ENCODE measurements at places on chromosomes 11 and 22.

- H3K27me3 ChIP-seq = no peaks in the 10 kb centered on the region
- no peak for DNase-seq
- no peaks in the 10 kb centered on the region for H3K4me1 ChIP-seq
- no peak overlapping the region for H3K4me3 ChIP-seq
These were observed 16.8 kb upstream of the CUL5 start for GRCh38 chr11:107991868-107992414.

DNA sequence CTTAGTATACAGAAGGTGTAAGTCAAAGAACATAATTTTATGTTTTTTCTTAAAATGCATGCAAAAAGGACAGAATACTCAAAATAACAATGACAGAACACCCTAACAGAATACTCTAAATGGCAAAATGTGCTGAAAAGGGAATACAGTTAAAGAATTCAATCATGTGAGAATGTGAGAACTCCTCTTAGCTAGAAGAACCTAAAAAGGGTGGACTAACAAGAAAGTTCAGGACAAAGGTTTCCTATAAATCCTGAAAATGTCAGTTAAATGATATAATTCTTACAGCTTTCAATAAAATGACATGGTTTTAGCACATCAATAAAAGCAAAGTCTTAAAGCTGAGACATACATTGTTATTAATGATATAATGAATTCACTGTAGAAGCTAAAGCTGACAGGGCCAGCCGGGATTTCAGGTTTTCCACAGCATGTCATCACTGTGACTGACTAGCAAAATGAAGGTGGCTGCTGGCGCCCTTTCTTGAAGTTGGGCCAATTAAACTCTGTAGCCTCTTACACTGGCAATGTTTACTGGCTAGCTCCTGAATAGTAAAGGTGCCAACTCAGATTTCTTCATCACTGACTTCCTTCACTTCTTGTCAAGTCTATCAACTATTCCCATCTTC is 244.4 kb downstream of the TTC28 start:
- no peaks in the 10 kb centered on the region for H3K36me3 ChIP-seq
- peaks cover 9% of the 10 kb centered on the region for H3K4me1 ChIP-seq
- DNase-seq = peak; percentile 75

DNA sequence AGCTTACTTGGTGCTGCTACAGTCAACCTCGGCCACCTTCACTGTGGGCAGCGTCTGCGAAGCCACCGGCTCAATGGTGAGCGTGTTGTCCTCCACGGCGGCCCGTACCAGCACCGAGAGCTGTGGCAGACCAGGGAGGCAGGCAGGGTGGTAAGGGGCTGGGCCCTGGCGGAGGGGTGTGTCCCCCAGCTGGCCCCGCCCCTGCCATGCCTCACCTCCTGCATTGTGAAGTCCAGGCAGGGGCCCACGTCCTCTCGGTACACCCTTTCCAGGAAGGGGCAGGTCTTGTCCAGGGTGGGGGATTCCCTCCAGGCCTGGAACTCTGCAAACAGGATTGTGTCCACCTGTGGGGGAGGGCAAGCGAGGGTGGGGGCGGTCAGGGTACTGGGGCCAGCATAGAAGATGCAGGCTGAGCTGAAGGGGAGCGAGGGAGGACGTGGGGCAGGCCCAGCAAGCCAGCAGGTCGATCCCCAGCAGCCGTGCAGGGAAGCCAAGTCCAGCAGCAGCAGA is 12.8 kb downstream of the RAB3IL1 start:
- H3K27ac ChIP-seq = peak overlapping the region; percentile 55
- H3K4me1 ChIP-seq = no peaks in the 10 kb centered on the region
- H3K4me3 ChIP-seq = peak overlapping the region; percentile 32
- no peaks in the 10 kb centered on the region for H3K36me3 ChIP-seq

GRCh38 chr22:50490531-50491308 is 4.1 kb downstream of the MIOX start:
- H3K36me3 ChIP-seq = no peaks in the 10 kb centered on the region
- H3K4me1 ChIP-seq = no peaks in the 10 kb centered on the region
- DNase-seq = no peak

DNA sequence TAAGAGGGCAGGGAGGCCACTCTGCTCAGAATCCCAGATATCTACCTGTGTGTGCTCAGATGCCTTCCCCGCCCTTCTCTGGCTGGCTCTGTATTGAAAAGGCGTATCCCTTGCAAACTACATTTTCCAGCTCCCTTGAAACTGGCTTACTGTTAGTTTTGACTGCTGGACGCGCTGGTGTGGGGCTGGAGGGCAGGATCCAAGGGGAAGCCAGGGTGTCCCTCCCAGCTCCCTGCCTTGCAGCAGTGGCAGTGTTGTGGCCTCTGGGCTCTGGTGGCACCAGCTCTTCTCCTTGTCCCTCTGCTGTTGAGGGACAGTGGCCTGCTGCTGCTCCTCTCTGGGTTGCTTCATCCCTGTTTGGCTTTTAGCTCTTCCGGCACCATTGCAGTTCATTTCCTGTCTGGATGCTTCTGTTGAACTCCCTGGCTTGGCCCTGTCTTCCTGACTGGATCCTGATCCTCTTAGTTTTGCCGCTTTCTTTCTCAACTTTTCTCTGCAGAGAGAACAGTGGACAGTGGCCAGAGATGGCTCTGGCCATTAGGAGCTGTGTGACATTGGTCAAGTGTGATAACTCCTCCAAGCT is 107.1 kb upstream of the PARVA start:
- H3K4me1 ChIP-seq = no peaks in the 10 kb centered on the region
- H3K27me3 ChIP-seq = no peaks in the 10 kb centered on the region
- peak overlapping the region; percentile 81 for H3K27ac ChIP-seq

GRCh38 chr11:66465373-66466224 is 1.1 kb upstream of the PELI3 start:
- no peak for DNase-seq
- H3K4me1 ChIP-seq = no peaks in the 10 kb centered on the region
- no peaks in the 10 kb centered on the region for H3K27me3 ChIP-seq
- H3K4me3 ChIP-seq = peak overlapping the region; percentile 81
- peak overlapping the region; percentile 76 for H3K27ac ChIP-seq

DNA sequence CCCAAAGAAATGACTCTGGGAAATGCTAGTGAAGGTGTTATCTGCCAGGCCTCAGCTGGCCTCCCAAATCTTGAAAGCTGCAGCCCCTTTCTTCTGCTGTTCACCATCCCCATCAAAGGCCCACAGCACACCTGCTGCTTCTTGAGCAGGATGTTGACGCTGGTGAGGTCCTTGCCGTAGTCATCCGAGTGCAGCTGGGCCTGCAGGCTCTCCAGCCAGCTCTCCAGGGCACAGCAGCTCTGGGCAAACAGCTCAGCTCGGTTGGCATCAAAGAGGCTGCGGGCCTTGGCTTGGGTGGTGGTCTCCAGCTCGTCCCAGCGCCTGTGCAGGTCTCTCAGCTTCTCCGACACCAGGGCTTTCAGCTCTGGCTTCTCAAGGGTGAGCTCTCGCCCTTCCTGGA is 18.5 kb upstream of the RBM4B start:
- H3K4me1 ChIP-seq = no peaks in the 10 kb centered on the region
- DNase-seq = no peak
- no peak overlapping the region for H3K27ac ChIP-seq
- no peaks in the 10 kb centered on the region for H3K36me3 ChIP-seq
- no peaks in the 10 kb centered on the region for H3K27me3 ChIP-seq

GRCh38 chr22:18999008-18999407 is 62.9 kb upstream of the PRODH start:
- DNase-seq = no peak
- H3K36me3 ChIP-seq = no peaks in the 10 kb centered on the region
- H3K27ac ChIP-seq = no peak overlapping the region
- no peak overlapping the region for H3K4me3 ChIP-seq

- no peaks in the 10 kb centered on the region for H3K27me3 ChIP-seq
- H3K27ac ChIP-seq = peak overlapping the region; percentile 98
- no peak overlapping the region for H3K4me3 ChIP-seq
- no peaks in the 10 kb centered on the region for H3K4me1 ChIP-seq
These were observed 31.8 kb downstream of the TXN2 start for GRCh38 chr22:36449596-36450175.

GRCh38 chr22:46213052-46213451 is 37.0 kb downstream of the CDPF1 start:
- no peak overlapping the region for H3K27ac ChIP-seq
- H3K4me1 ChIP-seq = no peaks in the 10 kb centered on the region
- H3K36me3 ChIP-seq = no peaks in the 10 kb centered on the region
- H3K4me3 ChIP-seq = no peak overlapping the region
- H3K27me3 ChIP-seq = no peaks in the 10 kb centered on the region

DNA sequence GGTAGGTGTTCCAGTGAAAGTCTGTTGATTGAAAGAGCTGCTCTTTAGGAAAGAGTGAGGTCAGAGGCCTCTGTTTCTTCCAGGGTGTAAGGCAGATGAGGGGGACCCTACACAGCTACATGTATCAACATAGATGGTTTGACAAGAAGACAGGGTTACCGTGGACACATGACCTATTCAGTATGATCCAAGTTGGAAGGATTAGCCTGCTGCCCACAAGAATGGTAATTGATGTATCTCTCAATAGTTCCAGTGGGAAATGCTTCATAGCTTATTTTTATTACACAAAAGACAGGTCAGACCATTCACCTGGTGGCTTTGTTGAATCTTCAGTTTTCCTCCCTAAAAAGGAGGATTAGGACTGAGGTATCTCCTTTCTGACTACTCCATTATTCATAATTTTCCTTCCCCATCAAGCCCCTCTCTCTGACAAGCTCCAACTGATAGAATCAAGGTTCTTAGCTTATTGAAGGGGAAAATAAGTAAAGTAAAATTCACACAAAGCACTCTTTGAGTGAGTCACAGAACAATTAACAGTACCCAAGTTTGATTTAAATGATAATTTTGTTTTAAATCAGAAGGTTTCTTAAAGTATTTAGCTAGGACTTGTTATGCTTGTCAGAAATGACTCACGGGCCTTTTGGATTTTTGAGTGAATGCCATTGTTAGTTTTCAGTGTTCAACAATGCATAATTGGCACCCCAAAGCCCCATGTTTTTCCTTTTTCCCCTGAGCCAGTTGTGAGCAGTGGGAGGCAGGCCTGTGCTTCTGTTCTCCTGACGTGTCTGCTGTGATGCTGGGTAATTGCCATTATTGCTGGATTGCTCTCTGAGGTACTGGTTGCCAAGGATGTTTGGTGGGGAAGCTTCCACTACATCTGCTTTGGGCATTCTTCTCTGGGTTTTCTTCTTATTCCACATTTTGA is 373.2 kb downstream of the DDX10 start:
- H3K27me3 ChIP-seq = no peaks in the 10 kb centered on the region
- no peaks in the 10 kb centered on the region for H3K4me1 ChIP-seq
- no peaks in the 10 kb centered on the region for H3K36me3 ChIP-seq
- peak; percentile 58 for DNase-seq

- no peak overlapping the region for H3K27ac ChIP-seq
- H3K27me3 ChIP-seq = no peaks in the 10 kb centered on the region
- no peak for DNase-seq
- no peaks in the 10 kb centered on the region for H3K36me3 ChIP-seq
- H3K4me3 ChIP-seq = no peak overlapping the region
These were observed 67.2 kb upstream of the TTC12 start for GRCh38 chr11:113247221-113247620.

DNA sequence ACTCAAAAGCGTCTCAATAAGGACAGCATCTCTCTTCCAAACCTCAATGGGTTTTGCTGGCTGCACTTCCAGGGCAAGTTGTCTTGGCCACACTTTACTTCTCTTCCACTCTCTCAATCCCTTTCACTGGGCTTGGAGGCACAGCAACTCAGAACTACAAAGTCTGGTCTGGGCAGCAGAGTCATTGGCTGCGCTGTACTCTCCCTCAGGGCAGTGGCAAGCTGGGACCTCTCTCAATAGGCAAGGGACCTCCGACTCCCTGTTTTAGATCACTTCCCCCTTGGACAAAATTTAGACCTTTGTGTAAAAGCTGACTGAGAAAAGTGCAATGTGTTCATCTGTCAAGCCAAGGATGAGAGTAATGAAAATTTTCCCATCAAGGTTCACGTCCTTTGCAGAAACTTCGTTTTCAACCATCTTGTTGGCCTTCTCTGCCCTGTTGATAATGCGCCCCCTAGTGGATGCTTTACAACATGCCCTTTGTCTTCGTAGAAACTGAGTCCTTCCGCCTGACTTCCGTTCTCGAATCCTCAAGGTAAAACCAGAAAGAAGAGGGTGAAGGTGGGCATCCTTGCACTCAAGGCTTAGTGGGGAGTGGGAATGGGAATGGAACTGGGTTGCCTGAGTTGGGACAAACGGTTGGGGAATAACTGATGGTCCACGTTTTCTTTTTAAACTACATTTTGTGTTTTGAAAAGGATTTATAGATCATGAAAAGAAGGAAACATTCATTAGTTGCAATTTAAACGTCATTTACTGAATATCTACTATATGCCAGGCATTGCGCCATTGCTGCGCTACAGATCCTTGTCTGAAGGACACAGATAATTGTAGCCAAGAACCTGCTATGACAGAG is 99.1 kb downstream of the CD44 start:
- DNase-seq = no peak
- peaks cover 6% of the 10 kb centered on the region for H3K4me1 ChIP-seq
- no peaks in the 10 kb centered on the region for H3K36me3 ChIP-seq
- no peak overlapping the region for H3K4me3 ChIP-seq
- no peak overlapping the region for H3K27ac ChIP-seq

- H3K4me1 ChIP-seq = peaks cover 5% of the 10 kb centered on the region
- no peak overlapping the region for H3K27ac ChIP-seq
- DNase-seq = no peak
These were observed 4.6 kb upstream of the TMEM126A start for GRCh38 chr11:85643191-85643614.

- no peak for DNase-seq
- peak overlapping the region; percentile 11 for H3K27ac ChIP-seq
- H3K27me3 ChIP-seq = no peaks in the 10 kb centered on the region
- H3K4me1 ChIP-seq = no peaks in the 10 kb centered on the region
- no peaks in the 10 kb centered on the region for H3K36me3 ChIP-seq
- no peak overlapping the region for H3K4me3 ChIP-seq
These were observed 28.9 kb downstream of the AP1B1 start for GRCh38 chr22:29359469-29359868.

- no peak overlapping the region for H3K4me3 ChIP-seq
- no peaks in the 10 kb centered on the region for H3K4me1 ChIP-seq
- no peaks in the 10 kb centered on the region for H3K36me3 ChIP-seq
- DNase-seq = no peak
- no peak overlapping the region for H3K27ac ChIP-seq
- no peaks in the 10 kb centered on the region for H3K27me3 ChIP-seq
These were observed 59.2 kb upstream of the RTL6 start for GRCh38 chr22:44557064-44557748.

DNA sequence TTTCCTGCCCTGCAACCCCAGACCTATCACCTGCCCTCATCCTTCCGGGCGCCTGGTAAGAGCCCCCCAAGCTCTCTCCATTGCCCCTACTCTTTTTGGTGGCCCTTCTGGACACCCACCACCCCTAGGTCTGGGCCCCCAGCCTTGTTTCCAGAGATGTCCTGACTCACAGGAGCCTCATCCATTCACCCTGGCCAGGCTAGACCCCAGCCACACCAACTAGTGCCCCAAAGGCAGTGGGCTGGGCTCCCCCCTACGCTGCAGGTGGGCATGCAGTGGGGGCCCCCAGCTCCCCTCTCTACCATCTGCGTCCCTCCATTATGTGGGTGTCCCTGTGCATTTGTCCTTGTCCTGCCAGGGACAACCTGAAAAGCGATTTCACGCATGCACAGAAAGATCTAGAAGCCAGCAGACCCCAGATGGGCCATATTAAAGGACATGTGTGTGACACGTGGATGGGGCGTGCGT is 1.4 kb downstream of the MRGPRF start:
- H3K27me3 ChIP-seq = no peaks in the 10 kb centered on the region
- H3K4me3 ChIP-seq = peak overlapping the region; percentile 46
- peak overlapping the region; percentile 95 for H3K27ac ChIP-seq
- no peaks in the 10 kb centered on the region for H3K36me3 ChIP-seq
- DNase-seq = no peak

Measured in breast epithelium (tissue), 4 donors.